Activated T-cell treated with anti-CD3 and anti-CD28 coated beads, Interleukin-2, amount 50 U/mL, for 4 hours (primary cell): ENCODE measurements at places on chromosomes 2 and 18. TPM values are rescaled to one million over a fixed set of nuclear protein-coding genes. Genes with fewer than 3 reads are reported as not detected.

IL1B gene
- total RNA-seq, result 1.6 TPM

GRCh38 chr2:28661589-28662001 is 90.0 kb upstream of the PPP1CB start:
- no peak for DNase-seq

- no peak for DNase-seq
These were observed 87.8 kb upstream of the TMEM17 start for GRCh38 chr2:62593825-62594224.

KRTCAP3 gene
- 5.4 TPM for total RNA-seq

CYP26B1 gene
- total RNA-seq, result not detected

GRCh38 chr2:233011702-233012131 is 1.3 kb downstream of the NGEF start:
- no peak for DNase-seq

GRCh38 chr18:47120428-47120827 is 29.9 kb downstream of the HDHD2 start:
- DNase-seq, result no peak

EDAR gene
- 0.13 TPM for total RNA-seq

- no peak for DNase-seq
These were observed 117.3 kb upstream of the SEC11C start for GRCh38 chr18:59022167-59022945.
